Hematopoietic multipotent progenitor cell (in vitro differentiated cells): ENCODE measurements at places on chromosomes 16 and 17.
A peak's percentile ranks its signal among the peaks of the same experiment; 100 is the strongest.

GRCh38 chr16:56525236-56525635, 5.4 kb upstream of the BBS2 start:
- DNase-seq = no peak

DNA sequence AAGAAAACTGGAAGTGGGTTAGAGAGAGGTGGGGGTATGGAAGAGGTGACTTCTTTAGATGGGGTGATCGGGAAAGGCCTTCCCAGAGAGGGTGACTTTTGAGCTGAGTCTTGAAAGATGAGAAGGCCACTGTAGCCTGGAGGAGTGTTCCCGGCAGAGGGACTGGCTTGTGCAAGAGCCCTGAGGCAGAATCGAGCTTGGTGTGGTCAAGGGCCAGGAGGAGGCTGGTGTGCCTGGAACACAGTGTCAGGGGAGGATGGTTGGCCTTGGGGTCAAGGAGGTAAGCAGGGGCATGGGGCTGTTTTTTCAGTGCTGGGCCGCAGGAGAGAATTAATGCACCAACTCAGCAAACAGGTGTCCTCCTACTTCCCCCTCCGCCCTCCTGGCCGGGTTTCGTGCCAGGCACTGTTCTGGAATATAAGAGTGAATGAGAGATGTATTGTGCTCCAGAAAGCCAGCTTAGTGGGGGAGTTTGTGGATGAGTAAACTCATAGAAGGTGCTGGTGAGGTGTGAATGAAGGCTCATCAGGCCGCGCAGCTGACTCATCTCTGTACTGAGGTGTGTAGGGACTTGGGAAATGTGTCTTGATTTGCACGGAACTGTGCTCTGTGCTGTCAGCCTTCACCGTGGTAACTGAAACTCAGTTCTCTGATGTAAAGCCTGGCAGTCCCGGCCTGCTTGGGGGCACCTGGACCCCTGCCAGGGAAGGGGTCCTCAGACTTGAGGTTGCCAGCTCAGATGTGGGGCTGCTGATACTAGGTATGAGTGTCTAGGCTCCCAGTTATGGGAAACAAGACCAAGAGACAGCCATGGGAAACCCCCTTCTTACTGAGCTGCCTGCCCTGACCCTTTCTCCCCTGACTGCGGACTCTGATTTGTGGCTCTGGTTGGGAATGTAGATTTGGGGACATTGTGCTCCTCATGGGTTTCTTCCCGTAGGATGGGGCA, 15.3 kb downstream of the KSR1 start:
- DNase-seq = peak; percentile 51

- DNase-seq = no peak
These were observed 78.2 kb downstream of the HLF start for GRCh38 chr17:55342800-55343585.

- no peak for DNase-seq
These were observed 387.1 kb downstream of the XYLT1 start for GRCh38 chr16:17083628-17084027.

- DNase-seq = no peak
These were observed 32.7 kb upstream of the AXIN2 start for GRCh38 chr17:65593855-65594845.

- no peak for DNase-seq
These were observed 38.9 kb upstream of the CSNK2A2 start for GRCh38 chr16:58236831-58237230.

- no peak for DNase-seq
These were observed at the start of gene TNFSF13 for GRCh38 chr17:7558544-7559319. Gene TNFSF13 (plus strand): TSS chr17:7558750. CDS start chr17:7559040, 290 bp downstream.

DNA sequence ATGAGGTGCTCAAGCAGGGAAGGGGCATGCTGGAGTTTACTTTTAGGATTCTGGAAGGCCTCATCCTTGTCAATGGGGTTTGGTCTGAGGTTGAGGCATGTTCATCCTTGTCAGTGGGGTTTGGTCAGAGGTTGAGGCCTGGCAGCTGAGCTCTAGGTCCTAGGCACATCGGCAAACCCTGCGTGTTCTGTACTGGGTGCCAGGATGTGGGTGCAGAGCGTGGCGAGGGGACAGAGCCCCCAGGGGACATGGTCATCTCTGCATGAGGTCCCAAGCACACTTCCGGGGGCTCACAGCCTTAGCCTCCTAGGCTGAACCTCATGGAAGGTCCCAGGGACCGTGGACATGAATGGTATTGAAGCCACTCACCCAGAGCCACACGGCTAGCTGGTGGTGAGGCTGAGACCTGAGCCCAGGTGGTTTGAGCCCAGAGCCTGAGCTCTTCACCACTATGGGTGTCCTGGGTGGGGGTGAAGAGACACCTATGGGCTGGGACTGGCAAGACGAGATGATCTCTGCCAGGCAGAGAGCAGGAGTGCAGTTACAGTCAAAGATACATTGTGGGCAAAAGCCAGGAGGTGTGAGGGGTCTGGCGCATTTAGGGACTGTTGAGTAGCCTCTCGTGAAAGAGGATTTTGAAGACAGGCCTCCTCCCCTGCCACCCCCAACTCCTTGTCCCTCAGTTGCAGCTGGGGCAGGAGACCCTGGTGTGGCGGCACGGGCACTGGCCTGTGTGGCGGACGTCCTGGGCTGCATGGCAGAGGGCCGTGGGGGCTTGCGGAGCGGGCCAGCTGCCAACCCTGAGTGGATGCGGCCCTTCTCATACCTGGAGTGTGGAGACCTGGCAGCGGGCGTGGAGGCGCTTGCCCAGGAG, 19.3 kb downstream of the FCSK start:
- no peak for DNase-seq
